Erythroblast (primary cell): ENCODE measurements at places on chromosomes 4 and X.

DNA sequence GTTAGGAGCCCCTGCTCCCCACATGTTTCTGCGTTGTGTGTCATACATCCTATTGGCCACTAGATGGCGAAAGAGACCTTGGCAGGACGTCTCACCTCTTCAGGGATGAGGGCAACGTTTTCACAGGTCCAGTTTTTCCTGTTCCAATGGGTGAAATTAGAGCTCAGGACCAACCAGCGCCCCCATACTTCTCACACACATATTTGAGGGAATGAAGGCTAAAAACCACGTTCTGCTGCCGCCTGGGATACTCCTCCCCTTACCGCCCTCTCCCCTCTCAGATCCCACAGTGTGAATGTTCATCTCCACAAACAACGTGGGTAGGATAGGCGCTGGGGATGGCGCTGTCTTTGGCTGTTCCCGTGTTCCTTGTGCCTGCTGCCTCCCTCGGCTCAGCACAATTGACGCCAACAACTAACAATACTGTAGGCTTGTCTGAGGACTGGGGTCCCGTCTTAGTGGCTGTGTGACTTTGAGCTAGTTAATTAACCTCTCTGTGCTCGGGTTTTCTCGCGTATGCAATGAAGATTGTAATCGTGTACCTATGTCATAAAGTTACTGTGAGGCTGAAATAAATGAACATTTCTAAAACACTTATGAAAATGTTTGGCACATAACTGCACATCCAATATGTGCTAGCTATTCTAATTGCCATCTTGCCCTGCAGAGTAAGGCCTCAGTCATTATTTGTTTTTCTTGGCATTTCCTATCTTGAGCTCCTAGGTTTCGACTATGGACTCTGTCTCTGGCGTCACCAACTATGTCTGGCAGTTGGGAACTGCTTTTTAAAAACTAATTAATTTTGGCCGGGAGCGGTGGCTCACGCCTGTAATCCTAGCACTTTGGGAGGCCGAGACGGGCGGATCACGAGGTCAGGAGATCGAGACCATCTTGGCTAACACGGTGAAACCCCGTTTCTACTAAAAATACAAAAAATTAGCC lies 181.3 kb upstream of the STK26 start:
- peak; percentile 74 for DNase-seq

DNA sequence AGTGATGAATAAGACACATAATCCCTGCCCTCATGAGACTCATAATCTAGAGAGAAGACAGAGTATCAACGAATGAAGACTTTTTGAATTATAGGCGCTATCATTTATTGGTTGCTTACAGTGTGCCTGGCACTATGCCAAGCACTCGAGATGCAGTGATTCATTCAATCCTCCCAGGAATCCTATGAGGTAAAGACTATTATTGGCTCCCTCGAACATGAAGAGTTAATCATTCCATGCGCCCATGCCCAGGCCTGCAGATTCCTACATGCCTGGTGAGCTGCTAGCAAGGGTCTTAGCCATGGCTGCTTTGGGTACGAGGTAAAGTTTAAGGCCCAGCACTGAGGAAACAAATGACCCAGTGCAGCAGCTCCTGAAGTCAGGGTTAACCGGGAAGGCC lies 47.0 kb downstream of the TEX13B start:
- no peak for DNase-seq

DNA sequence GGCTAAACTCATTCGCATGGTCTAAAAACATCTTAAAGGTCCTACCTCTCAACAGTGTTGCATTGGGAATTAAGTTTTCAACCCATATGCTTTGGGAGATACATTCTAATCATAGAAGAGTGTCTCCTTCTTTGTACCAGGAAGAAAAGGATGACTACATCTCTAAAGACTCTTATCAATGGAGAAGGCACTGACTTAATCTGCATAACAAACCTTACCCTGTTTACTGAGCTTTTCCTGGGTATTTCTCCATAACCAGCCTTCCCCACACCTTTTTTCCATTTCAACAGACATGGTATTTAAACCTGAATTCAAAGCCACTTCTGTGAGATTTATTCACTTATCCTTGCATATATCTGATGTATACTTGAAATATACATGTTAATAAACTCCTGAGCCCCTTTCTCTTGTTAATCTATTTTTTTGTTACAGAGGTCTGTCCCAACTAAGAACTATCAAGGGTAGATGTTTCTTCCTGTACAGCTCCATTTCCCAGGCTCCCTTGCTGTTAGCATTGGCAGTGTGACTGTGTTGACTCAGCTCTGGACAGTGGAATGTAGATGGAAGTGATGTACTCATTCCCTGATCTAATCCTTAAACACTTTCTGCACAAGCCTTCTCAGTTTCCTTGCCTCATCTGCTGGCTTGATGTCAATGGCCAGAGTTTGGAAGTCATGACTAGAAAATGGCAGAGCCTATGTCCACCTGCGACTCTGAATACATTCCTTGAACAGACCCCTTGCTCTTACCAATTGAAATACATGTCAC lies 148.9 kb upstream of the CPEB2 start:
- no peak for DNase-seq

GRCh38 chr4:174394915-174395314 lies 111.2 kb downstream of the CEP44 start:
- no peak for DNase-seq

GRCh38 chr4:89572224-89572858 lies 264.6 kb downstream of the SNCA start:
- peak; percentile 2 for DNase-seq

DNA sequence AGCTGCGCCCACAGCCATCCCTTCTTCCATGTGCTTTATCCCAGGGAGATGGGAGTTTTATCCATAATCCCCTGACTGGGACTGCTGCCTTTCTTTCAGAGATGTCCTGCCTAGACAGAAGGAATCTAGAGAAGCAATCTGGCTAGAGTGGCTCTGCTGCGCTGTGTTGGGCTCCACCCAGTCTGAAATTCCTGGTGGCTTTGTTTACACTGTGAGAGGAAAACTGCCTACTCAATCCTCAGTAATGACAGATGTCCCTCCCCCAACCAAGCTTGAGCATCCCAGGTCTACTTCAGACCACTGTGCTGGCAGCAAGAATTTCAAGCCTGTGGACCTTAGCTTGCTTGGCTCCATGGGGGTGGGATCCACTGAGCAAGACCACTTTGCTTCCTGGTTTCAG lies 116.9 kb upstream of the AR start:
- DNase-seq, result no peak

DNA sequence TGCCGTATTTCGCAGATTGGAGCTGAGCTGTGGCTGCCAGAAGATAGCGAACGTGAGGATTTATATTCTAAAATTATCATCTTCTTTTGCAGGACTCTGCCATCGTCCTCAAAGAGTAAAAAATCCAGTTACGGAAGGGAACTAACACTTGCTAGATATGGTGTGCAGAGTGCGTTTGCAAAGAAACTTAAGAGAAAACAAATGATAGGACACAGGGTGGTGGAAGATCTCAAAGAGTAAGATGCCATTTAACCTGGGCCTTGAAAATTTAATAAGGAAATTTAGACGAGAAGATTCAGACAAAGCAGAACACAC lies 566 bp downstream of the LARP7 start:
- no peak for DNase-seq

DNA sequence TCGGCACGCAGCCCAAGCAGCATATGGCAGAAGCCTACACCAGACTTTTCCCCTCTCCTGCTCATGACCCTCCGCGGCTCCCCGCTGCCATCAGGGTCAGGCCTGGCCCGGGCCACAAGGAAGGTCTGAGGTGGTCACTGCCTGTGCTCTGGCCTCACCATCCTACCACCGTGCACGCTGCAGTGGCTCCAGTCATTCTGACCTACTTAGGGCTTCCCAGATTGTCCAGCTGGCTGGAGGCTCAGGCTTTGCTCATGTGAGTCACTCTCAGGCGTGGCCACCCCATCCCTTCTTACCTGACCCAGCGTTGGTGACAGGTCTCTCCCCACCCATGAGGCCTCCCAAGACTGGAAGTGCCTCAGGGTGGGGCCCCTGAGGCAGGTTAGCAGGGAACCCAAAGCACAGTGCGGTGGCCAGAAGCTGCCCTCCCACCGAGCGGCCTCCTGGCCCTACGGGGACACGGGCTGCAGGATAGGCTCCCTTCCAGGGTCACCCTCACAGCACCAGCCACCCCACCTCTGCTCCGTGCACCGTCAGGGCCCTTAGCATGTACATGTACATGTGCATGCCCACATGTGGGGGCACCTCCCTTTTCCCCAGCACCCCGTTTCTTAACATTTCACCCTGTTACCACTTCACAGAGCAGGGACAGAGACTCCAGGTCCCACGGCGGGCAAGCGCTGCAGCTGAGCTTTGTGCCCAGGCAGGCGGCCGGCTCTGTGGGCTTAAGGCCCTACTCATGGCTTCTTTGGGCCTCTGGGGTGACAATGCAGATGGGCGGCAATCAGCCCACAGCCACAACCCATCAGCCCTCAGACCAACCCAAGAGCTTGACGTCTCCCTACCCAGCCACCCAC lies 2.2 kb downstream of the TREX2 start:
- no peak for DNase-seq

DNA sequence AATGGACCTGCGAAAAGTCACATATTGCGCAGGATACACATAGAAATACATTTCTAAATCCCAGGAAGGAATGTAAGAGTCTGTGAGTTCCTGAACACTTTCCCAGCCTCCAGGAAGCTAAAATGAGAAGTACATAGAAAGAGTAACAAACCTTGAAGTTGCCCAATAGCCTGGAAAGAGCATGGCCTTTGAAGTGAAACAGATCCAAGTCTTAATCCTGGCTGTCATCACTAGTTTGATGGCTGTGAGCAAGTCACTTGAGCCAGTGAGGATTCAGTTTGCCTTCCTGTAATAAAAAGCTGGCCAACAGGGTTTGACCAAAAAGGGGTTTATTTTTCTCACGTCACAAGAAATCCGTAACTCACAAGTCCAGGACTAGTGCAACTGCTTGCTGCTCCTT lies 69.8 kb downstream of the ARHGEF38 start:
- DNase-seq, result no peak

GRCh38 chr4:137226221-137226620 lies 306.1 kb downstream of the PCDH18 start:
- no peak for DNase-seq

DNA sequence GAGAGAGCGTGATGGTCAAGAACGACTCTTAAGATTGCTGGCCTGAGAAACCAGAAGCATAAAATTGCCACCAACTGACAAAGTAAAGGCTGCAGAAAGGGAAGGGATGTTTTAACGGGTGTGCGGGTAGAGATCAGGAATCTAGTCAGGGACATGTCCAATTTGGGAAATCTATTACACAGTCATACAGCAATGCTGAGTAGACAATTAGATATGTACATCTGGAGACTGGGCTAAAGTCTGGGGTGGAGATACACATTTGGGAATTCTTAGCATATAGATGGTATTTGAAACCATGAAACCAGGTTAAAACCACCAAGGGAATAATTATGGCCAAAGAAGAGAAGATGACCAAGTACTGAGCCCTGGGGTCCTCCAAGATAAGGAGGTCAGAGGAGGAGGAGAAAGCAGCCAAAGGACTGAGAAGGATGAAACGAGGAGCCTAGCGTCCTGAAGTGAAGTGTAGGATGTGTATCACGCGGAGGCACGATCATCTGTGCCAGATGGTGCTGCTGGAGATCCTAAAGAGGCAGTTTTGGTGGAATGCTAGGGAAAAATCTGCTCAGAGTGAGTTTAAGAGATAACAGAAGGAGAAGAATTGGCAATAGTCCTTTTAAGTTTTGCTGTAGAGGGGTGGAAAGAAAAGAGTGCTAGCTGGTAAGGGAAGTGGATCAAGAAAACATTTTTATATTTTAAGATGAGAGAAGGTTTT lies 36.5 kb downstream of the SEC24D start:
- DNase-seq, result no peak

DNA sequence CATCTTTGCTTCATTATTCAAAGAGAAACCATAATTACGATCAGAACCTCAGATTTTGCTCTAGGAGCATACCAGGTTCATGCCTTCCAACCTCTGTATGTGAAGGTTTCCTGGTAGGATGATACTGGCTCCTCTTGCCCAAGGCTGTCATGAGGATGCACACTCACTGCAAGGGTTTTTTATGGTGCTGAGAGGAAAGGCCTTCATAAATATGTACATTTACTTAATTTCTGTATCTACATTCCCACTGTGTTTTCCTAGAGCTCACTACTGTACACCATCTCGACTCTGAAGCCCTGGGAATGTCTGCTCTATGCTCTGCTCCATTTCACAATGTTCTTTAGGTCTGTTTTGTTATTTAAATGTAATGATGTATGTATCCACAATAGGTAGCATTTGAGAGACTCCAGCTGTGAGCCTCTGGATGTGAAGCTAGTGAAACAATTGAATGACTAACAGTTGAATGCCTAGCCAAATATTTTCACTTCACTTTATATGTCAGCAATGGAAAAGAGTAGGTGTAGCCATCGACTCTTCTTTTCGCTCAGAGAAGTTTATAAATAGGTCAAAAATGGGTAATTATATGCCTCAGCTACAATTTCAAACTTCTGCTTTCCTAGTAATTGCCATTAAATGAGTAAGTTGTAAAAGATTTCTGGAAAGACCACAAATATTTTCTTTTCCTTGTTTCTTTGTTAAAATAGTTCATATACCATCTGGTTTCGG lies 228.0 kb downstream of the PALLD start:
- DNase-seq, result no peak

DNA sequence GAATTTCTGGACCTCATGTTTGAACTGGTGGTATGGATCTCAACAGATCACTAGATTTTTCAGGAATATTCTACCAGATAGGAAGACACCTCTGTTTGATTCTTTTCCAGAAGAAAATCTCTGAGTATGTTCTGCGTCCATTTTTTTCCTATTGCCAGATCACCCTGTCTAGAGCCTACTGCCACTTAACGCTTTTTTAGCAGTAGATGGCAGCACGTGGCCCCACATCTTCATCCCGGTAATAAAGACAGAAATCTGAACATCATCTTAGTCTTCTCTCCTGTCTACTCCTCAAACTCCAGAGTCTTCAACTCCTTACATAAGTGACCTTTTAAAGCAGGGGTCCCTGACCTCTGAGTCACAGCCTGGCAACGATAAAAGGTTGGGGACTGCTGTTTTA lies 184.7 kb downstream of the TMA16 start:
- no peak for DNase-seq

DNA sequence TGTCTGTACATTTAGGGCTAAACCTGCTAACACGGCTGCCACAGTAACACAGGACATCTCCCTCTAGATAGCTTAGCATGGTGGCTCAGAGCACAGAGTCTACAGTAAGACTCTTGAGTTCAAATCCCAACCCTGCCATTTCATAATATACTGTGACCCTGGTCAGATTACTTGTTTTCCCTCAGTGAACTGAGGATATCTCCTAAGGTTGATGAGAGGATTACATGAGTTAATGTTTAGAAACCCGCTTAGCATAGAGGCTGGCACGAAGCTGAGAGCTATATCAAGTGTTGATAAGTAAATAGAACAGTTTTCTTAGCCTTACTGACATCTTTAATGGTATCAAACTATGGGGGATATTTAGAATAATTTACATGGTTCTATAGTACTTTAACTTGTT lies 37.2 kb downstream of the CASP3 start:
- DNase-seq, result no peak

DNA sequence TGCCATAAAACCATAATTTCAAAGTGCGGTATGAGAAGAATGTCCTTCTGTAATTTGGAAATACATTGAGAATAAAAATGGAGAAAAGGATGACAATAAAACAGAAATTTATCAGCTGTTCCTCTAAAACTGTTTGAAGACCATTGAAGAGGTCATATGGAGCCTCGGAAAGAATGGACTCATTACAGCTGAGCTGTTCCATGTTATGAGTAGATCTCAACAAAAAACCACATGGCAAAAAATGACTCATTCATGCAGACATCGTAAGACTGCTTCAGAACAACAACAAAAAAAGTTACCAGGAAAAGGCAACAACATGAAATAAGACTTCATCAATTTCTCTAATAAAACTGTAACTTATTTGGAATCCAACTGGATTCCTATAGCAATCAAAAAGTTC lies 39.7 kb downstream of the AKAP4 start:
- DNase-seq, result no peak
